CD14-positive monocyte (primary cell): ENCODE measurements at places on chromosomes 5 and 9. TPM values are rescaled to one million over a fixed set of nuclear protein-coding genes. Genes with fewer than 3 reads are reported as not detected.

SPATA31C1 gene
- not detected for polyA plus RNA-seq

C9orf50 gene
- not detected for polyA plus RNA-seq

PCDHB8 gene
- polyA plus RNA-seq = not detected in 2 replicates

- H3K4me3 ChIP-seq = no peak overlapping the region
- no peak overlapping the region for H3K27ac ChIP-seq
- H3K36me3 ChIP-seq = no peaks in the 10 kb centered on the region
- H3K4me1 ChIP-seq = no peaks in the 10 kb centered on the region
- no peaks in the 10 kb centered on the region for H3K27me3 ChIP-seq
- no peak for DNase-seq
Measured at GRCh38 chr5:78058625-78059024, 235.9 kb downstream of the AP3B1 start.

F2R gene
- 0.22 TPM for polyA plus RNA-seq

- no peak overlapping the region for H3K4me3 ChIP-seq
- DNase-seq = no peak
- no peaks in the 10 kb centered on the region for H3K36me3 ChIP-seq
- H3K4me1 ChIP-seq = peaks cover 22% of the 10 kb centered on the region
- H3K27me3 ChIP-seq = no peaks in the 10 kb centered on the region
Measured at GRCh38 chr5:61290791-61291210, 41.3 kb upstream of the ZSWIM6 start.

DNA sequence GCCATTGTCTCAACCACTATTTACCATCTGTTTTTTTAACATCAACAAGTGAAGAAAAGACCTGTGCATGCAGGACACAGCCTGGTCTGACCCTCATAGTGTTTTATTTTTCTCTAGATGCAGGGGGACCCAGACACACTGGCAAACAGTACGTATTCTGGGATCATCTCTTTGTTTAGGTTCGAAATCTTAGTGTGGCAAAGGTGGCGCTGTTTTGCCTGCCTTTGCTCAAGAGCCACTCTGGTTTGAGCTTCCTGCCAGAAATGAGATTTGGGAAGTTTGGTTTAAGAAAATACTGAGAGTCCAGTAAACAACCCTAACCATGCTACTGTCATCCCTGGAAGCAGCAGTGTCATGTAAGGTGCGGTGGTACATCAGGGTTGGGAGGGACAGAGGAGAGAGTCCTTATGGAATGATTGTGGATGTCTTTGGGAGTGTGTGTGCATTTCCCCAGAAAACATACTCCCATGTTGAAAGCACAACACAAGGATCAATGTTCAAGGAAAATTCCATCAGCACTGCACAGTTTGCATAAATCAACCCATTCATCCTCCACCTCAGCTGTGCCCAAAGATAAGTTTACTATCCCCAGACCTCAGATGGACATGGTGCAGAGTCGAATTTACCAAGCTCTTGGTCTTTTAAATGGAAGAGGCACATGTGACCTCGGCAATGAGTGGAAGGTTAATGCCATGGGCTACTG lies 34.0 kb upstream of the FLT4 start:
- no peaks in the 10 kb centered on the region for H3K4me1 ChIP-seq
- no peaks in the 10 kb centered on the region for H3K27me3 ChIP-seq
- DNase-seq = no peak
- H3K36me3 ChIP-seq = no peaks in the 10 kb centered on the region
- no peak overlapping the region for H3K4me3 ChIP-seq
- no peak overlapping the region for H3K27ac ChIP-seq

DNA sequence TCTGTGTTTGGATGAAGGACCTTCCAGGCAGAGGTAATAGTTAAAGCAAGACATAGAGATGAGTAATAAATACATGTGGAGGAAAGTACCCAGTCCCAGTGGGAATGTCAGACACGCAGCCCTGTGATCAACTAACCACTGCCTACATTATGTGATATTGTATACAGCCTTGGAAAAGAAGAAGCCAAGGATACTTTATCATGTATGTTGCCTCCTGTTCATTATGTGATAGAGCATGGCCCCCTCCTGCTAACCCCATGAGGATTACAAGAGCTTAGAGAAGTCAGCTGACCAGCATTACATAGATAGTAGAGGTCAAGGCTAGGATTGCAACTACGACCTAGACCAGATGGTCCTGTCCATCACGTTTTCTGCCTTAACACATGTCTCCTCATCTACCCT lies 497.0 kb upstream of the TNC start:
- H3K27me3 ChIP-seq = no peaks in the 10 kb centered on the region
- DNase-seq = no peak
- H3K36me3 ChIP-seq = no peaks in the 10 kb centered on the region
- H3K27ac ChIP-seq = no peak overlapping the region

GRCh38 chr9:125370786-125371185 lies 109.2 kb downstream of the GAPVD1 start:
- peaks cover 9% of the 10 kb centered on the region for H3K4me1 ChIP-seq
- H3K27me3 ChIP-seq = peaks cover 5% of the 10 kb centered on the region
- H3K4me3 ChIP-seq = no peak overlapping the region

DNA sequence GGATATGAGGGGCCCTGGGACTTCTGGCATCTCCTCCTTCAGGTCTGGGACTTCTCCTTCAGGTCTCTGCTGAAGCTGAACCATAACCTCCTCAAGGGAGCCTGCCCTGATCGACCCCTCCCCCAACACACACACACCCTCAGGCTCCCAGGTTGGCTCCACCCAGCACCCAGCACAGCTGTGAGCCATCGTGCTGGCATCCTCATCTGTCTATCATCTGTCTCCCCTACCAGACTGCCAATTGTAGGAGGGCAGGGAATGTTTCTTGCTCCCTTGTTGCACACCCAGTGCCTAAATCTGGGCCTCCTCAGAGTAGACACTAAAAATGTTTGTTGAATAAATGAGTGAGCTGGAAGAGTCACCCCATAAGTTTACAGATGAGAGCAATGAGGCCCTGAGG lies 71.4 kb downstream of the LRSAM1 start:
- no peaks in the 10 kb centered on the region for H3K27me3 ChIP-seq
- DNase-seq = no peak
- H3K36me3 ChIP-seq = peaks cover 77% of the 10 kb centered on the region
- peaks cover 40% of the 10 kb centered on the region for H3K4me1 ChIP-seq

PCDHGB2 gene
- not detected for polyA plus RNA-seq

GAS1 gene
- 0.10 and 0.12 TPM in 2 replicates for polyA plus RNA-seq

DNA sequence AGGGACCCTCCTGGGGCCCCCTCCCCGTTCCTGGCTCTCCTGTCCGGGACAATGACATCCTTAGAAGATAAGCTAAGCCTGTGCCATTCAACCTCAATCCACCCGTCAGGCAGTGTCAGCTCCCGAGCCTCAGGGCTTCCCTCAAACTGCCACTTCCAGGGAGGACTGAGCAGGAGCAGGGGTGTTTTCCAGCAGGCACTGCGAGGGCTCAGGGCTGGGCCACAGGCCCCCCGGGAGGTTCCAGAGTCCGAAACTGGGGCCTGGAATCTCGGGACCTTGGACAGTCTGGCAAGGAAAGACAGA lies 26.2 kb downstream of the LHX3 start:
- no peaks in the 10 kb centered on the region for H3K36me3 ChIP-seq
- no peak overlapping the region for H3K4me3 ChIP-seq
- no peak for DNase-seq

DNA sequence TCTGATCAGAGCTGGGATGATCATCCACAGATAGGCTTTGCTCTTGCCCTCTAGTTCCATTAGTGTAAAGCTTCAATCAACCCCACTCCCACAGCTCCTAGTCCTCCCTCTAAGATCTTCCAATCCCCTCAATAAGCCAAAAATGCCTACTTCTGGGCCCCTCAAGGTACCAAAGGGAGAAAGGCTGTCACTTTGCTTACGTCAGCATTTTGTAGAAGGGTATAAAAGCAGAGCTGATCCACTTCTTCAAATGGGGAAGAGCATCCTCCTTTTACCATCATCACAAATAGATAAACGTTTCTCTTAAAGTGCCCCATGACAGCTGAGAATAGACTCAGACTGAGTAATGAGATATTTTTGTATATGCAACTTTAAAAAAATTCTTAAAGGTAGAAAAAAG lies 13.1 kb upstream of the ADGRV1 start:
- no peaks in the 10 kb centered on the region for H3K36me3 ChIP-seq
- no peaks in the 10 kb centered on the region for H3K4me1 ChIP-seq
- H3K27ac ChIP-seq = no peak overlapping the region
- DNase-seq = no peak

FAT2 gene
- not detected in 2 replicates for polyA plus RNA-seq

DNA sequence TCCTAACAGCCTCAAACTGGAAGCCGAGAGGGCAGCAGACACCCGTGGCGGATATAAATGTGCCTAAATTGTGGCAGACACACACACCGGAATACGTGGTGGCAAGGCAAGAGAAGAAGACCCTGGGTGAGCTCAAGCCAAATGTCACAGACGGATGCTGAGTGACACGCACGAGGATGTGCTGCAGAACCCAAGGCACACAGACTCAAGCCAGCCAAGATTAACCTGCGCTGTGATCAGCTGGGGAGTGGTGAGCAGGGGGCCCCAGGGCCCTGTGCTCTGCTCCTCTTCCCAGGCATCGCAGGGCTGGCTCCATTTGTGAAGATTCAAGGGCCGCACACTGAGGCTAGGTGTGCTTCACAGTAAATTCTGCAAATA lies 16.4 kb downstream of the SEMA4D start:
- H3K27me3 ChIP-seq = no peaks in the 10 kb centered on the region
- peaks cover 43% of the 10 kb centered on the region for H3K4me1 ChIP-seq
- no peak overlapping the region for H3K27ac ChIP-seq
- peaks cover 37% of the 10 kb centered on the region for H3K36me3 ChIP-seq

DNA sequence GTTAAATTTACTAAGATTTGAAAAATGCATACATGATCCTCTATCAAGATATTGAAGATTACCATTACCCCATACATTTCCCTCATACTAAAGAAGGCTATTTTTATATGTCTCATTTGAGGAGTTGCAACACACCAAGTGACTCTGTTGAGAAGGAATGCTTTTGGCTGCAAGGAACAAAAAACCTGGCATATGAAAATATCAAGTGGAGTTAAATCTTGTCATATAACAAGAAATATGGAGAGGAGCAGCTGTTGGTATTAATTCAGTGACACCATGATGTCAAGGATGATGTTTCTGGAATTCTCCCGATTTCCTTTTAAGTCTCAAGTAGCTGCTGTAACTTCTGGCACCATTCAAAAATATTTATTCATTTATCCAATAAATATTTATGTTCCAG lies 193.8 kb downstream of the CSNK1G3 start:
- H3K27ac ChIP-seq = no peak overlapping the region
- no peaks in the 10 kb centered on the region for H3K27me3 ChIP-seq
- H3K4me3 ChIP-seq = no peak overlapping the region
- H3K36me3 ChIP-seq = no peaks in the 10 kb centered on the region
- no peaks in the 10 kb centered on the region for H3K4me1 ChIP-seq
- DNase-seq = no peak

DNA sequence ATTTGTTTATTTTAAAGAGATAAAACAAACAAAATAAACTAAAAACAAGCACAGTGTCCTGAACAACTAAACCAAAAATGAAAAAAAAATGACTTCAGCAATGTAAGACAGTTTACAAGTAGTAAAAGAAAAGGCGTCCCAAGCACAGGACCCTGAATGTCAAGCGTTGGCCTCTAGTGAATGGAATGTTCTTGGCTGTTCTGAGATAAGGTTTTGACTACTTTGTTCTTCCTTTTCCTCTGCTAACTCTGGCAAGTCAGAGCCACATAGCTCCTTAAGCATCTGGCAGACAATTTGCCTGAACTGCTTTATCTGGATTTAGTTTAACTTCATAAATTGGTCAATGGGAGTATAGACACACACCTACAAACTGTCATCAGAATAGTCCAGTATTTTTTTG lies 655.2 kb downstream of the ANXA1 start:
- no peaks in the 10 kb centered on the region for H3K36me3 ChIP-seq
- H3K4me1 ChIP-seq = no peaks in the 10 kb centered on the region
- no peak overlapping the region for H3K4me3 ChIP-seq
- no peaks in the 10 kb centered on the region for H3K27me3 ChIP-seq
- DNase-seq = no peak
- no peak overlapping the region for H3K27ac ChIP-seq
